ENCODE measurements at places on chromosomes 3 and 15.

- no peak for DNase-seq
Measured at GRCh38 chr15:55224892-55225291, 28.2 kb upstream of the RSL24D1 start.

GRCh38 chr15:39419651-39420050, 161.2 kb upstream of the THBS1 start:
- no peak for DNase-seq

GRCh38 chr15:65954289-65954741, 85.0 kb downstream of the RAB11A start:
- DNase-seq: no peak

DNA sequence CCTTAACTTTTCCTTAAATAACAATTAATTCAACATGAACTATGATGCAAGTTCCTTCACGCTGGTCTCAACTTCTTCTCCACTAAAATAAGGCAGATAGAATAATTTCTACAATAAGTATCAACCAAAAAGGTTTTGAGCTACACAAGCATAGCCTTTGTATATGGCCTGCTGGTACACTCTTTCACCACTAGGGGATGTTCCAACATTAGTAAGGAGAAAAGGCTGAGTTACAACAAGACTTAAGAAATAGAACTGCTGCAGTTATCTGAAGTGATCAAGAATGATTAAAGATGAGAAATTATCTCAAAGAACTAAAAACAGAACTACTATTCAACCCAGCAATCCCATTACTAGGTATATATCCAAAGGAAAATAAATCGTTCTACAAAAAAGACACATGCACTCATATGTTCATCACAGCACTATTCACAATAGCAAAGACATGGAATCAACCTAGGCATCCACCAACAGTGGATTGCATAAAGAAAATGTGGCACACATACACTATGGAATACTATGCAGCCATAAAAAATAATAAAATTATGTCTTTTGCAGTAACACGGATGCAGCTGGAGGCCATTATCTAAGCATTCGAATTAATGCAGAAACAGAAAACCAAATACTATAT, 14.4 kb downstream of the ATP13A3 start:
- DNase-seq: peak; percentile 56

GRCh38 chr3:43394041-43394554, 107.8 kb downstream of the SNRK start:
- no peak for DNase-seq

- DNase-seq: no peak
Measured at GRCh38 chr15:79562899-79563298, 130.8 kb downstream of the MINAR1 start.

- no peak for DNase-seq
Measured at GRCh38 chr3:169260296-169260695, 403.2 kb downstream of the MECOM start.

- DNase-seq: no peak
Measured at GRCh38 chr15:36278219-36278618, 301.2 kb upstream of the CDIN1 start.

- DNase-seq: no peak
Measured at GRCh38 chr3:42822828-42823227, 13.6 kb downstream of the ACKR2 start.

DNA sequence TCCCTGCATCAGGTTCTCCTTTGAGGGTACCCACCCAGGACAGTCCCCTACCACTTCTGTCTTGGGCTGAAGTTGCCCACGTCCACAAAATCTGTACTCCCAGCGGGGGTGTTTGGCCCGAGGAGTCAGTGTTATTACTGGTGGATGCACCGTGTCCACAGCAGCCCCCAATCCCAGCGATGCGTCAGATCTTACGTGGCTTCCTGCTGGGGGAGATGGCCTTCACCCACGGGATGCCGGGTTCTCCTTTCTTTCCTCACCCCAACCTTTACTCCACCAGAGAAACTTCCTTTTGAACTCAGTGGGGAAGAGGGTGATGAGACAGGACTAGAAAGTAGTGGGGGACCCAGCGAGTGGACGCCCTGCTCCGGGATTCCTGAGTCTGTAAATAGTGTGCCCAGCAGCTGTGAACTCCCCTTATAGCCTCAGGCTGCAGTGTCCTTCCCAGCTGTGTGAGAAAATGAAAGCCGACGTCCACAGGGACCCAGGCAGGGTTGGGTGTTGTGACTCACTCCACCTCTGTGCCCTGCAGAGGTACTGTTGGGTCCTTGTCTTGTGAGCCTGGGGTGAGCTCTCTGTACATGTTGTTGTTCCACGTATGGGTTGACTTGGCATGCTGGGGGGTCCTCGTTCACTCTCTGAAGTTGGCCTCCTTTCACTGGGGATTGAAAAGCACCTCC, 31.5 kb downstream of the CRTAP start:
- DNase-seq: no peak

- no peak for DNase-seq
Measured at GRCh38 chr15:70035719-70036077, 62.0 kb downstream of the TLE3 start.

DNA sequence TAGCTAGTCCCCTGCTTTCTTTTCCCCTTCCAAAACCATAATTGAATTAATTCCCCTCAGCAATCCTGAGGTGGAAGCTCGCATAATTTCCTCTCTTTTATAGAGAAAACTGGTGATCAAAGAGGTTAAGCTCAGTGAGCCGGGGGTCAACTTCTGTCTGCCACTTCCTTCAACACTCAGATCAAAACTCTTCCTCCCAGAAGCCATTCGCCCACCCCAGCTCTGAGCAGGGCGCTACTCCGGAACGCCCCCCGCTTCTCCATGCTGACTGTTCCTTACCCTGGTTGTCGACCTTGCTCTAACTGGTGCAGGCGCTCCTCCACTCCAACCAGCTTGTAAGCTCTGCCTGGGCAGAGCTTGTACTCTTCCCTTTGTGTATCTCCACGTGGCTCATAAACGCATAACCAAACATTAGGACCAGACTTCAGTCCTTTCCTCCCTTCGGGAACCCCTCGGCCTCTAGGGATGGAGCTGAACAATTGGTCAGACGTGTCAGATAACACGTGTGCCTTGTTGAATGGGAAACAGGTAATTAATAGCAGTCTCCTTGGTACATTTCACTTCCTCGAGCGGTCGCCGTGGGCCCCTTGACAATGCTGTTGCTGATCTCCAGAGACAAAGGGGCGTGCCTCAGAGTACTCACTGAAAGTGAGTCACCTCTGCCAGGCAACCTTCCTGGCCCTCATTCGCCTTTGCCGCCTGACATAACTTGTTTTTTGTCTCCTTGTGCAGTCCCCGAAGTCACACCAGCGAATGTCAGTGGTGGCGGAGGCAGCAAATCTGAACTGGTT, 71.8 kb downstream of the IL5RA start:
- DNase-seq: no peak

- DNase-seq: no peak
Measured at GRCh38 chr15:101560722-101561583, 71.4 kb upstream of the PCSK6 start.

GRCh38 chr3:26963361-26963743, 340.8 kb downstream of the LRRC3B start:
- DNase-seq: no peak

DNA sequence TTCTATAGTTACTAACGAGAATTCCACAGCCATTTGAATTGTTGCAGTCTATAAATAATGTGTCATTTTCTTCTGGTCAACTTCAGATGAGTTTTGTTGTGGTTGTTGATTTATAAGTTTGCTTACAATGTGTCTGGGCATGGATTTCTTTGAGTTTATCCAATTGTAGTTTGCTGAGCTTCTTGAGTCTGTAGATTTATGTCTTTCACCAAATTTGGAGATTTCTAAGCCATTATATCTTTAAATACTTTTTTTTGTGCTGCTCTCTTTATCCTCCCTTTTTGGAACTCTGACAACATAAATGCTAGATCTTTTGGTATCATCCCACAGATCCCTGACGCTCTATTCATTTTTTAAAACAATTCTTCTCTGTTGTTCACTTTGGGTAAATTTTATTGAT, 63.2 kb upstream of the NDUFB4 start:
- no peak for DNase-seq

- no peak for DNase-seq
Measured at GRCh38 chr15:90572893-90573292, 43.2 kb downstream of the CRTC3 start.

DNA sequence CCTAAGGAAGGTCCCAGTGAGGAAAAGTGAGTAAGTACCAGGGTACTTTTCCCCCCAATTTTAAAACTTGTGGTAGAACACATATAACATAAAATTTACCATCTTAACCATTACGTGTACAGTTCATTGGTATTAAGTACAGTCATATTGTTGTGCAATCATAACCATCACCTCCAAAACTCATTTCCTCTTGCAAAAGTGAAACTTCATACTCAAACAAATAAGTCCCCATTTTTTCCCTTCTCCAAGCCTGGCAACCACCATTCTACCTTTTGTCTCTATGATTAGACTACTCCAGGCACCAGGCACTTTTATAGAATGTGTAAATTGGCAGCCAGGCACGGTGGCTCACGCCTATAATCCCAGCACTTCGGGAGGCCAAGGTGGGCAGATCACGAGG, 12.2 kb downstream of the PRC1 start:
- DNase-seq: no peak

DNA sequence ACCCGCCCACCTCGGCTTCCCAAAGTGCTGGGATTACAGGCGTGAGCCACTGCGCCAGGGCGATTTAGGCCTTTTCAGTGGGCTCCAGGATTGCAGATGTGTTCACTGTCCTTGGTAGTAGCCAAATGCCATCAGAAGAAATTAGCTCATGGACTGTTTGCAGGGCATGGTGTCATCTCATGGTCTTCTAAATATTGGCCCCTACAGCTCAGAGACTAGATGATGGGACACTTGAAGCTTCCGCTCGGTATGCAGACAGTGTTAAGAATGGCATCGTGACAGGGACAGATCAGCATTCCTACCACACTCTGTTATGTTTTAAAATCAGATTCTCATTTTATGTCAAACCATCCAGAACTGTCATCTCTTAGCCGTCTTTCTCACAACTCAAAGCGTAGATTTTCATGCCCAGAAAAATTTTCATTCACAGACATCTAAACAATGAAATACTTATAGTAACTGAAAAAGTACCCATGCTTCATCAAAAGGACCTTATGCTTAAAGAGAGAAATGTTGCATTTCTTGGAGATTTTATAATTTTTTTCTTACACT, 24.9 kb downstream of the SLCO3A1 start:
- DNase-seq: no peak

GRCh38 chr3:132062535-132062934, 27.7 kb upstream of the CPNE4 start:
- no peak for DNase-seq

DNA sequence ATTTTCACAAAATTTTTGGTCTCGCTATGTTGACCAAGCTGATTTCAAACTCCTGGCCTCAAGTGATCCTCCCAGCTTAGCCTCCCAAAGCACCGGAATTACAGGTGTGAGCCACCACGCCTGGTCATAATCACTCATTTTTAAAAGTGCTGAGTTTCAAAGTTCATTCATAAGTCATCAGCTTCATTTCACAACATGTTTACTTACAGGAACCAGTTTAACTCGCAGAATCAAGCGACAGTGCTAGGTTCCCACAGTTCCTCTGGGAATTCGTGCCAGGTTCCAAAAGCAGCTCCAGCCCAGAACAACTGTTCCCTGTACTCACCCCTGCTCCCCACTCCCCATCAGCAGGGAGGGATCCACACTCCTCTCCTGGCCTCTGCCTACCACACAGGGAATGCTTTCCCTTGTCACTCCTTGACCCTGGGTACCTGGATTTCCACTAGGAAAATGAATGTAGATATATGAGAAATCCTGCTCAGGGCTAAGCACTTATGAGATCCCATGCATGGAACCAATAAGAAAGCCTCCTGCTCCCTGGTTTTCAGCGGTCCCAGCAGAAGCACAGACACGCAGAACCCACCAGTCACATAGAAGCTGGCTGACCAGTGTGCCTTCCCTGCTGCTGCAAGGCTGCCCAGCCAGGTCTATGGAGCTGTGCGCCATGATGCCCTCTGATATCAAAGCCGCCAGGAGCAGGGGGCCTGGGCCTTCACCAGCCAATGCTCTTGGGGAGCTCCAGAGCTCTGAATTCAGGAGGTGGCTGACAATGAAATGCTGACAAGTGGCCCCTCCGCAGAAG, 72.3 kb downstream of the ITGB5 start:
- DNase-seq: no peak

- DNase-seq: no peak
Measured at GRCh38 chr15:48865370-48866079, 12.4 kb upstream of the EID1 start.

GRCh38 chr3:158748237-158748828, 16.1 kb upstream of the RARRES1 start:
- DNase-seq: no peak

GRCh38 chr3:43884581-43884980, 193.8 kb downstream of the ABHD5 start:
- DNase-seq: no peak

GRCh38 chr3:119974656-119975055, 119.6 kb downstream of the GSK3B start:
- no peak for DNase-seq

DNA sequence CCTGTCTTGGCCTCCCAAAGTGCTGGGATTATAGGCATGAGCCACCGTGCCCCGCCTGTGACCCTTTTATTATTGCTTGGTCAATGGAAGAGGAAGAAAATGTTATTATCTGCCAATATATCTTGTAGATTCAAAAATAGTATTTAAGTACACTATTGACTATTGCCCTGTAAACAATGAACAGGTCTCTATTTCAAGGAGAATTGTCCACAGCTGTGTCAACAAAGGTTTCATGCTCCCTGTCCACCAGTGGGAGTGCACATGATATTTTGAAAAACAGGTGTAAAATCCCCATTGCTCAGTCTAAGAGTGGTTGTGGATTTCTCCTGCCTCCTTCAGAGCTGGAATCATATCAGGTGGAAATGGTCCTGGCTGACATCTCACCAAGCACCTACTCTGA, 36.5 kb upstream of the IGF1R start:
- DNase-seq: no peak

DNA sequence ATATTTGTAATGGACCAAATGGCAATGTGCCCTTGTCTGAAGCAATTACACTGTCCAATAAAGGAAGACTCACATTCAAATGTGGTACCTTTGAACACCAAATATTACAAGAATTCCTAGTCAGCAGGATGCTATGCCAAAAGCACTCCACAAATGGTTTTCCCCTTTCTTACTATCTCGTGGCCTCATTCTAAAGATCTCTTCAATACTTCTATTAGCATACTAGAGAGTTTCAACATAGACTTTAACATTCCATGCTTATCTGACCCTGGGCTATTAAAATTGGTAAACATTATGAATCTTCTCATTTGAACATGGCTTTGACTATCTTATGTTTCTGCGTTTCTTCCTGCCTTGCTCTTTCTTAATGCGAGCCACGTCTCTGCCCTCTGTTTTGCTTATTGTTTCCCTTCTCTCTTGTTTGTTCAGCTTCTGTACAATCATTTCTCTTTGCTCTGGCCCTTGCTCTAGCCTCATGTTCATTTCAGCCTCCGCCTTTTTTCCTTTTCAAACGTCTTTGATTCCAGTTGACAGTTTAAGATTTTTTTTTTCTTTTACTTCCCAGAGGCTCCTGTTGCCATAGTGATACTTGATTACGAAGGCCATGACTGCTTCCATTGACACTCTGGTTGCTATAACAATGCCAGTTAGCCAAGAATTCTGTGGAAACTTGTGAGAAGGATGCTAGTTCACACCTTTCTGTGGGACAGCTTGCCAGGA, 49.5 kb upstream of the SLC9A9 start:
- no peak for DNase-seq
